Activated CD4-positive, alpha-beta T cell treated with anti-CD3 and anti-CD28 coated beads for 24 hours (primary cell): ENCODE measurements at places on chromosomes 5 and 9.

- no peak for DNase-seq
These were observed 57.8 kb downstream of the ZNF462 start for GRCh38 chr9:106920701-106921283.

DNA sequence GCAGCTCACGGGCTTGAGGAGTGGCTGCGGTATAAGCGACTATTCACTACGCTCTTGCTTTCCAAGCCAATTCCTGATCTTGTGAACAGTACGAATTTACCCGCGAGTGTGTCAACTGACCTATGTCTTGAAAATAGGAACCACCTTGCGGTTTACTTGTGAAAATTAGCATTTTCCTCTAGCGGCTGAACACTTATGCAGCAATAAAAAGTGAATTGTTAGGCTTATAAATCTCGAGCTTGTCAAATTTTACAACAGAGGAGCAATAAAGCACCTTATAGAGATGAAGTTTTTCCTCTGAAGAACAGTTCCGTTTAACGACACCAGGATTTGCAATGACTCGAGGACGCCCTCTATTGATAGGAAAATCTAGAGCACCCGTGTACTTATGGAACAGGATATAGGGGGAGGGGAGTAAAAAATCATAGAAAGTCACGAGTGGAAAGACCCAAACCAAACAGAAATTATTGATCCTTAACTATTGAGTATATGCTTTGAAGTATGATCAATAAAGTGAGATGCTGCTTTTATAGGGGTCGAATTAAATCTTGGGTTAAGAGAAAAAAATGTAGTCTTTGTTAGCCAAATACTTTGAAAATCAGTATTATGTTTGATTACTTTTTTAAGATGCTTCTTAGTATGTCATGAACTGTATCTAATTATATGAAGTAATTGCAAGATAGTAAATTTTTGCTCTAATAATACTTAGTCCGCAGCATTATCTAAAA is 1.9 kb upstream of the RGMB start:
- no peak for DNase-seq

DNA sequence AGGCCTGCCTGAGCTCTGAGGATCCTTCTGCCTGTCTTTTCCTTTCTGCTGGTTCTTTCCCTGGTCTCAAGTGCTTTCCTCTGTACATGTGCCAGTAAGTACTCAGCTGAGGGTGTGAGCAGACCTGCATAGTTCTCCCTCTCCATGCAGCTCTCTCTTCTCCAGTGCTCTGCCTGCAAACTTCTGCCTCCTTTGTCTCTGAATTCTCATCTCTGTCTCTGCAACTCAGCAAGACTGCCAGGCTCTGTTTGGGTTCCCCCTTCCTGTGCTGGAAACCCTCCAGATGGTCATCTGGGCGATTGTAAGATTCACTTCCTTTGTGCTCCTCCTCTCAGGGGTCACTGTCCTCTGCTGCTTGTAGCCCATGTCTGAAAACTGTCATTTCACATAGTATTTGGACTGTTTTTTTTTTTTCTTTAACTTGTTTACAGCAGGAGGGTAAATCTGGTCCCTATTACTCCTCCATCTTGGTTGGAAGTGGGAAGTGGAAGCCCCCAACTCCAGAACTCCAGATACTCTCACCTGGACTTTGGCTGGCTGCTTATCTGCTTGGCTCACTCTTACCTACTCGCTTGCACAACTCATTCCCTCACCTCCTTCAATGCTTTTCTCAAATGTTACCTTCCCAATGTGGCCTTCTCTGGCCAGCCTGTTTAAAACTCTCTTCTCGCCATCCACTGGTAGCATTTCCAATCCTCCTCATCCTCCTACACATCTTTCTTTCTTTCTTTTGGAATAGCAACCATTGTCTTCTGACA is 175.3 kb upstream of the TBC1D2 start:
- DNase-seq = no peak

DNA sequence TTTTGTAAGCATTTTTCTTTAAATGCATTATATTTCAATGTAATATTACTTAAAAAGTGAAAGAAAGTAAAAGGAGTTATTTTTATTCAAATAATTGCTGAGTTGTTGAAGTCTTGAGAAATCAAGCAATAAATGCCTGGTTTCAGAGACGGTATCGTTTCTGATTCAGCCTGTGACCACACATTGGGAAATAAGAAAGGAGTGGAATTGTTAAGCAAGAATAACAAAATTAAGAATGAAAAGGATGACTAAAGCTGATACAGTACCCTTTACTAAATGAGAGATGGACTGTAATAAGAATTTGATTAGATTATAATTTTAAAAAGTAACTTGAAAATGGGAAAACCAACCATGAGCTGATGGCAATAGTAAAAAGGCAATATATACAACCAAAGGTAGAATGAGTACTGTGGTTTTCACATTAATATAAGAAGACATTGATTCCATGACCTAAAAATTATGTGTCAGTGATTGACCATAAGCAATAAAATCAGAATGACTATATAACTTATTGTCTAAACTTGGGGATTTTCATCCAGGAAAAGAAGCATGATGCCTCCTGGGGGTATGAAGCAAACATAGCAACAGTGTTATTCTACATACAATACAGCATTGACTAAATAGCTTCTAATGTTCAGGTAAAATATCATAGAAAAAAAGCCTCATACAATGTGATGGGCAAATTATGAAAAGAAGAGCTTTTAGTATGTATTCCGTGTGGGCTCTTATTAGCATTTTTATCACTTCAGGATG is 101.9 kb upstream of the PRDM9 start:
- DNase-seq = no peak

DNA sequence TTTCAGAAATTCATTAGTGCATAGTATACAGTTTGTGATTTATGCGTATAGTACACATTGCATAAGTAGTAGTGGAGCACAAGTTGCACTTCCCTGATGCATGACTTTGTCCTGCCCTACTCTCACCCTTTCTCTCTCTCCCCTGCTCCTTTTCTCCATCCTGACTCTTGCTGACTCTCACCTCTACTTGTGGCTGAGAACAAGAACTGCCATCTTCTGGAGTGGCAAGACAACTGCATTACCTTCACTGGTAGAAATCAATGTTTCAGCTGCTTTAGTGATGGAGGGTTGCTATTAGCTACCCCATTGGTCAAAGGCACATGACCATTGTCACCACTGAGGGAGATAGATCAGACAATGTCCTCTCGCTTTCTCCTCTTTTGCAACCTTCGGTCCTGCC is 26.9 kb downstream of the SPEF2 start:
- no peak for DNase-seq

GRCh38 chr9:100505564-100506159 is 32.7 kb downstream of the TMEFF1 start:
- peak; percentile 58 for DNase-seq

GRCh38 chr5:145543968-145544367 is 291.2 kb downstream of the PRELID2 start:
- no peak for DNase-seq

- no peak for DNase-seq
These were observed 136.0 kb downstream of the GDNF start for GRCh38 chr5:37703841-37704241.

- DNase-seq = no peak
These were observed 26.6 kb downstream of the HMGCS1 start for GRCh38 chr5:43286623-43287022.
